Immature natural killer cell (primary cell): ENCODE measurements at places on chromosomes 1 and 21.

- no peak for DNase-seq
Measured at GRCh38 chr1:224353975-224354925, 2.4 kb upstream of the CNIH4 start.

GRCh38 chr1:197920414-197921117, 3.4 kb downstream of the LHX9 start:
- DNase-seq, result no peak

- DNase-seq, result no peak
Measured at GRCh38 chr1:114002492-114003239, 23.4 kb downstream of the OLFML3 start.

DNA sequence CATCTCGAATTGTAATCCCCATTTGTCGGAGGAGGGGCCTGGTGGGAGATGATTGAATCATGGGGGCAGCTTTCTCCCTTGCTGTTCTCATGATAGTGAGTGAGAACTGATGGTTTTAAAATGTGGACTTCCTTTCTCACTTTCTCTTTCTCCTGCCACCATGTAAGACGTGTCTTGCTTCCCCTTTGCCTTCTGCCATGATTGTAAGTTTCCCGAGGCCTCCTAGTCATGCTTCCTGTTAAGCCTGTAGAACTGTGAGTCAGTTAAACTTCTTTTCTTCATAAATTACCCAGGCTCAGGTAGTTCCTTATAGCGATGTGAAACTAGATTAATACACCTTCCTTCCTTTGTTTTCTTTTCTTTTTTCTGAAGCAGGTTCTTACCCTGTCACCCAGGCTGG, 13.9 kb downstream of the DNAJC6 start:
- no peak for DNase-seq

DNA sequence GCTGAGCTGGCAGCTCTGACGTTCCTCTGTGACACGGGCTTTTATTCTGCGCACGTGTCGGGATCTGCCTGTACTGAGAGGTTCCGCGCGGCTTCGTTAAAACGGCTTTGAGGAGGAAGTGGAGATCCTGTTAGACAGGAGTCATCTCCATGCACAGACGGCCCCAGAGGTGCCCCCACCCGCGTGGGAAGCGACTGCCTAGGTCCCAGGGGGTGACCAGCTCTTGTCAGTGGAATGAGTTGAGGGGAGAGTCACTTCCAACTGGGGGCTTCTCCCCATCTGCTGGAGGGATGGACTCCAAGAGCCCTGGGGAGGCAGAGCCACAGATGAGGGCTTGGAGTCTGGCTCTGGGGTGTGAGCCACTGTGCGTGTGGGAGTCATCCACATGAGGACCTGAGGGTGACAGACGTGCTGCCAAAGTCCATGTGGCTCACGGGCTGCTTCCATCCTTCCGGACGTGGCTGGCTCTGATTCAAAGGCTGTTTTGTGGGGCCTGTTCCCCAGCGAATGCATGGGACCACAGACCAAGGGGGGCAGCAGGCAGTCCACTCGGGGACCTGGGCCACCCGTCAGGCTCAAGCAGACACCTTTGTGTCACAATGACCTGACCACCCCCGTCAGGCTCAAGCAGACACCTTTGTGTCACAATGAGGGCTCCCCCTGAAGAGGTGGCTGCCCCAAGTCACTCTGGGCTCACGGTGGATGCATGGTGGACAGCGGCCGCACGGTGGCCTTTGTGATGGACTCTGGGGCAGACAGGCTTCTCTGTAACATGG, 26.8 kb downstream of the PTTG1IP start:
- no peak for DNase-seq

GRCh38 chr1:244269169-244269568, 182.5 kb downstream of the ADSS2 start:
- no peak for DNase-seq

DNA sequence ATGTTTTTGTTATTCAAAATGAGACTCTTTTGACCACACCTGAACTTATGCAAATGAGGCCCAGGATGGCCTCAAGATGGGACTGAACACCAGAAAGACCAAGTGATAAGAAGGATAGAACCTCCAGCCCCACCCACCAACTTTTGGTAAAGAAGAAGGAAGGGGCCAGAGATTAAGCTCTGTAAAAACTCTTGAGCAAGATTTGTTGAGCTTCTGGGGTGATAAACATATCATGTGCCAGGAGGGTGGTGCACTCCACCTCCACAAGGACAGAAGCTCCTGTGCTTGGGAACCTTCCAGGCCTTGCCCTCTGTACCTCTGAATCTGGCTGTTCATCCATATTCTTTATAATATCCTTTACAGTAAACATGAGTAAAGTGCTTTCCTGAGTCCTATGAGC, 5.3 kb downstream of the RSPH1 start:
- no peak for DNase-seq

GRCh38 chr1:220880726-220881506, 1.7 kb downstream of the HLX start:
- DNase-seq, result no peak

- no peak for DNase-seq
Measured at GRCh38 chr21:14584357-14585095, 38.4 kb upstream of the SAMSN1 start.

- no peak for DNase-seq
Measured at GRCh38 chr1:41749991-41750745, 168.6 kb downstream of the HIVEP3 start.

DNA sequence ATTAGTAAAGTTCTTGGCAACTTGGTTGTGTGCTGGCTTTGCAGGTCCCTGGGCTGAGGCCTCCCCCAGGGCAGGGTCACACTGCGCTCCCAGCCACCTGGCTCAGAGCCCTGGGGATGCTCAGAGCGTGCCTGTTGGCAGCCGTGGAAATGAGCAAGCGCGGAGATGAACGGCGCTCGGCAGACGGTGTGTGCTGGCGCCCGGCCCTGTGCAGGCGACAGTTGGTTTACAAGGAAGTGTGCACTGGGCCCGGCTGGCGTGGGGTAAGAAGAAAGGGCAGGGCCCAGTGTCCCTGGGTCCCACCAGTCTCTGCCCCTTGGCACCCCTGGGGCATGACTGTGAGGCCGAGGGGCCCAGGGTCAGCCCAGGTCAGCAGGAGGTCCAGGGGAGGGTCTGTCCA, 25.7 kb upstream of the PEX10 start:
- no peak for DNase-seq

- DNase-seq, result no peak
Measured at GRCh38 chr1:201557572-201557958, 18.6 kb downstream of the NAV1 start.

DNA sequence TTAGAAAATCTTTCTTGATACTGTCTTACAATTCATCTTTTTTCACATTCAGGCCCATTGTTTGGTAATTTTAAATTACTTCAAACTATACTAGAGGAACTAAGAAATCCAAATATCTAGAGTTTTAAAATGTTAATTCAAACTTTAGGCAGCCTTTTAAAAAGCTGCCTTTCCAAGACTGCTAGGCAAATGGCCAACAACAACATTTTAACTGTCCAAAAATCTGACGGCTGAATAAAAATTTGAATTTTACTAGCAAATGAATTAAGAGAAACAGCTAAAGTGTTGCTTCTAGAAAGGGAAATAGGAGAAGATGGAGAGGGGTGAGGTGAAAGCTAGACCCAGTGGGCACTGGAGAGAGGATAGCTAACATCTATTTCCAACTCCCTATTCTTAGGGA, 17.2 kb downstream of the DPYD start:
- no peak for DNase-seq

DNA sequence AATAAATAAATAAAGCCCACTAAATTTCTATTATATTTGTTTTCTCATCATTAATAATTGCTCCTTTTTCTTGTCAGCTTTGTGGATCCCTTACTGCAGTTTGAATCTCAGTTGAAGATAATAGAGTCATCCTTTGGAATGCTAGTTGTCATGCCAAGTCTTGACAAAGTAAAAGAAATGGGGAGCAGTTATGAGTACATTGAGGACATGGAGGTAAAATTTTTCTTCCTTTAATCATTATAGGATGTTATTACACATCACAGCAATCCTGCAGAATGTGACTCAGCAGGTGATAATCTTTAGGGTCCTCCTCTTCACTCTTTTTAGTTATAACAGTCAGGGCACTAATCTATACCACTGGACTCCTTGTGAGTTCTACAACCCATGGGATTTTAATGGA, 24.1 kb downstream of the MROH9 start:
- DNase-seq, result no peak

GRCh38 chr1:2000432-2000831, 3.2 kb downstream of the CFAP74 start:
- DNase-seq, result no peak

- no peak for DNase-seq
Measured at GRCh38 chr21:42739061-42739931, 85.9 kb downstream of the PDE9A start.

GRCh38 chr1:163168053-163168452, 34.7 kb downstream of the RGS5 start:
- DNase-seq, result no peak

DNA sequence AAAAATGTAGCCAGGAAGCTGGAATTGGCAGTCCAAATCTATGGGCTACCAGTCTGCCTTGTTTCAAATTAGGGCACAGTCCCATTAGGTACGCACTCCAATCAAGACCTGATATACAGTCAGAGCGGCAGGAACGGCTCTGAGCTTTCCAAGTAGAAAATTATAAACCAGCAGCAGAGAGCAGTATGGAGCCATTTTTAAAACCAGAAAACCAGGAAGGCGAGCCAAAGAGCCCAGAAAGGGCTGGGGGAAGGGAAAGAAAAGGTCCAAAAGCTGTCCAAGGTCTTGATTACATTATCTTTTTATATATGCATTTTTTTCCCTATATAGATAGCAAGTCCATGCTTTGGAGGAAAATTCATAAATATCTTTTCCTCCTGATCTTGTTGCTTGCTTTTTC, 719.0 kb downstream of the RWDD3 start:
- DNase-seq, result no peak

DNA sequence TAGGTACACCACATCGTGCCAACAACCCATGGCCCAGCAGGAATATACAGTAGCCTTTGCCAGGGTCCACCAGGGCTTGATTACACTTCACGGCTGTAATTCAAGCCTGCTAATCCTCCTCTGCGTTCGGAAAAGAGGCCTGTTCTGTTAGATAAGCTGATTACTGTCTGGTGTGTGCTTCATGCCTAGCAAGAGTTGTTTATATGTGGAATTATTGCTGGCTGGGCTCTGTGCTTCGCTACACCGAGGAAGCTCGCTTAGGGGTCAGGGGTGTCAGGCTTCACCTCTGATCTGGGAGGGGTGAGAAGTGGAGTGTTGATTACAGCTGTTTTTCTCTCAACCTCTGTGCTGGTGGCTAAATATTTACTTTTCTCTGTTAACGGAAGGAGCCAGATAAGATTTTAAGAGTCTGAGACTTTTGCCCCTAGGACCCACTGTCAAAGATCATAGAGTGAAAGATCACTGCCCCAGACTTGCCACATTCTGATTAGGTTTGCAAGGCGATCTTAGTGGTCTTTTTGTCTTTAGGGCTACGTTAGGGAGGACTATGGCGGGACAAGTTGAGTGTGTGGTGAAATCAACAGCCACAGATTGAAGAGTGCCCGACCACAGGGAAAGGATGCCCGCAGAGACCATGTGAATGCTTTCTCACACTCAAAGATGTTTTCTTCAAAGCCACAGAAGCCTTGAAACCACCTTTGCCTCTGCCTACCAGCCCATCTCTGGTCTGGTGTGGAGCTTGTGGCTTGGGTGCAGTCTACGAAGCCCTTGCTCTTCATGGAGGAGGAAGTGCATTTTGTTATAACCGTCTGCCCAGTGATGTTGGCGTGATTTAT, 216.1 kb downstream of the PBX1 start:
- peak; percentile 69 for DNase-seq

GRCh38 chr1:175792136-175792535, 48.7 kb upstream of the TNR start:
- no peak for DNase-seq

GRCh38 chr1:152000964-152001630, 7.4 kb upstream of the S100A10 start:
- DNase-seq, result no peak

- DNase-seq, result no peak
Measured at GRCh38 chr1:198876371-198876871, 237.6 kb downstream of the PTPRC start.

DNA sequence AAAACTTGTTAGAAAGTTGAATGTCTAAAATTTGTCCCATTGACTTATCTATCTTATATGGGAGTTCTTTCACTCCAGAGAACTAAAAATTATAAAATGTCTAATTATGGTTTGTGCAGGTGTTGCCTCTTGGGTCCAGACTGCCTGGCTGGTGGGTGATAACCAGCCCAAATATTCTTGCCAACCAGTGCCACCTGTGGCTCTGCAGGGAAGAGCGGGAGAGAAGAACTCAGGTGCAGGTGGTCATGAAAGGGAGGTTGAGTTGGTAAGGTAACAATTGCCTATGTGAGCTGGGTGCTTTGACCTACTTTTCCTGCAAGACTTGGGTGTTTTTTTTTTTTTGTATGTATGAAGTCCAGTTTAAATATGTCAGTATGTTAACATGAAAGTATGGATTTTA, 10.2 kb downstream of the RPS6KC1 start:
- DNase-seq, result no peak

DNA sequence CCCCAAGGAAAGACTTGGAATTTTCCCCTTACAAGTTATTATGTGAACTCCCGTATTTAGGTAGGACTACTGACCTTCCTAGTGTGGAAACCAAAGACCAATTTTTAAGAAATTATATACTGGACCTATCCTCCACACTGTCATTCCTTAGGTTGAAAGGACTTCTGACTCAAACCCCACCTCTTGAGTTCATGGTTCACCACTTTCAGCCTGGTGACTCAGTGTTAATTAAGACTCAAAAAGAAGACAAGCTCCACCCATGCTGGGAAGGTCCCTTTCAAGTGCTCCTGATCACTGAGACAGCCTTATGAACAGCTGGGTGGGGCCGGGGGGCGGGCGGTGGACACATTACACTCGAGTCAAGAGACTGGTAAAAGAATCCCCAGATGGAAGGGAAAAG, 113.2 kb downstream of the LRRC53 start:
- DNase-seq, result no peak

- no peak for DNase-seq
Measured at GRCh38 chr1:180948641-180949615, 36.2 kb downstream of the KIAA1614 start.
